ENCODE measurements at places on chromosomes 4 and X.

DNA sequence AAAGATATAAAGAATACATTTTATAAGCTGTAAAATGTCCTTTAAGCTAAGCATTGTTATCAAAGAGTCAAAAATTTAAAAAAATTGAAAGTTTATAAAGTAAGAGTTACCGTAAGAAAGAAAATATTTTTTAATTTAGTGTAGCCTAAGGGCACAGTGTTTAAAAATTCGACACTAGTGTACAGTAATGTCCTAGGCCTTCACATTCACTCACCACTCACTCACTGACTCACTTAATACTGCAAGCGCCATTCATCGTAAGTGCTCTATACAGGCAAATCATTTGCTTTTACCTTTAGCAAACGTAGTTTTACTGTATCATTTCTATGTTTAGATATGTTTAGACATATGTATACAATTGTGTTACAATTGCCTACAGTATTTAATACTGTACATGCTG is 20.2 kb downstream of the GLRA3 start:
- DNase-seq, result no peak

DNA sequence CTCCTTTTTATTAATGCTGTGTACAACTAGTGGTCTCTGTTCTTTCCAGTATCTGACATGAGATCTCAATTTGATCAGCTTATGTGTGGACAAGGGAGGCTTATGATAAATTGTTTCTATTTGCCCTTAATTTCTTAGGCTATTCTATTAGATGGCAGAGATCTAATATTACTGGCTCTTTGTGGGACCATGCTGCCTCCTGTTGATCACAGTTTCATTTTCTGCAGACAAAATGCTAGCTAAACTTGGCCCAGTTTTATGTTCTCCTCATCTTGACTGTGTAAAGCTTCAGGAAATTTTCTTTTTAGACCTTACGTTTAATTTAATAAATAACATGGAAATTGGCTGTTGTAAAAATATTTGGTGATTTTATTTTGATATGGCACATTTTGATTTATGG is 627.1 kb upstream of the AADAT start:
- DNase-seq, result no peak

GRCh38 chr4:98794565-98795205 is 134.2 kb downstream of the EIF4E start:
- no peak for DNase-seq

DNA sequence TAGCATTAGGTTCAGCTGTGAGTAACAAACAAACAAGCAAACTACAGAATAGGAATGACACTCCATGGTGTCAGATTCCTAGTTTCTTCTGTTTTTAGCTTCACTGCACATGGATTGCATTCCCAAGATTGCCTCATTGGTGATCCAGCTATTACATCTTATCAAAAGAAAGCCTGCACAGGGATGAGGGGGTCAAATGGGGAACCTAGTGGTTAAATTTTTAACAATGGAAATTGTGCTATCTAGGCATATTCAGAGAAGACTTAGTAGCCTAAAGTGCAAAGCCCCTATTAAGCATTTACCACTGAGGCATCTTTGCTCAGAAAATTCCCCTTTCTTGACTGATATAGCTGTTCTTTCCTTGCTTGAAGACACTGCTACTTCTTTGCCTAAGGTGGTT is 3.9 kb upstream of the TTC29 start:
- DNase-seq, result no peak

DNA sequence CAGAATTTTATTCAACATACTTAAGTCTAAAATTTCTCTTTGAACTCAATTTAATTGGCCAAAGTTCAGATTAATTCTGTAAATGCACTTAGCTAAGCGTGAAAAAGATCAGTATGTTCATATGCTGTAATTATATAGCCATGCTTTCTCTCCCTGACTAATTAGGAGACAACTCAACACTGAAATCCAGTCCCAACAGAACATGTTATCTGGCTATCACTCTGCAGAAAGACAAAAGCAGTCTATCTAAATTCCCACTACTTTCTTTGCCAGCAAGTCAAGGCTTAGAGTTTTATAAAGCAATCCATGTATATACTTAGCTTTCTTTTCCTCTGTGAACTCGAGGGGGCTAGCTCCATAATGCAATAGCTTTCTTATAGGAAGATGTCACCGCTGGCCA is 16.0 kb upstream of the USP46 start:
- DNase-seq, result no peak

- DNase-seq, result no peak
These were observed 2.7 kb upstream of the HCCS start for GRCh38 chrX:11108253-11108941.

GRCh38 chr4:11876104-11876503 is 447.4 kb upstream of the HS3ST1 start:
- DNase-seq, result no peak

DNA sequence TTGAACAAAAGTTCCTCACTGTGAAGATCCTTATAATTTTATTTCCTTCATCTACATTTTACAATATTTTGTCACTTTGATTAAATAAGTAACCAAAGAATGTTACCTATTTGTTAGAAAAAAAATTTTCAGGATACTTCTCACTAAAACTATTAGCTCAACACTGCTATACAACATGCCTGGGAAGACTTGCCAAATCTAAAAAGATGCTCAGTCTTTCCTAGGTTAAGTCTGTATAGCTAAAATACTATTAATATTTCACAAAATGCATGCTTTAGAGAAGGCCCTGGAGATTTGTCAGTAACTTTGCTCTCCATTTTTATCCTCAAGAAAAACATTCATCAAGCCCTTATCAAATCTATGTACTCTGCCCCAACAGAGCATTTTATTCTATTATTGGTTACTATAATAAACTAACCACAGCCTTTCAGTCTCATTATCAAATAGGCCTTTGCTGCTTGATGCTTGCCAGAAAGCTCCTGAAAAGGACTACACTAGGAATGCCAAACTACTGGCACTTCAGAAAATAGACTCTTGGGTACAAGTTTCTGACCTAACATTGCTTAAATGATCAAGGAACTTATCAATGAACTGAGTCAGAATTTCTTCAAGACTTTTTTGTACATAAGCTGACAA is 17.7 kb downstream of the NEK1 start:
- no peak for DNase-seq

DNA sequence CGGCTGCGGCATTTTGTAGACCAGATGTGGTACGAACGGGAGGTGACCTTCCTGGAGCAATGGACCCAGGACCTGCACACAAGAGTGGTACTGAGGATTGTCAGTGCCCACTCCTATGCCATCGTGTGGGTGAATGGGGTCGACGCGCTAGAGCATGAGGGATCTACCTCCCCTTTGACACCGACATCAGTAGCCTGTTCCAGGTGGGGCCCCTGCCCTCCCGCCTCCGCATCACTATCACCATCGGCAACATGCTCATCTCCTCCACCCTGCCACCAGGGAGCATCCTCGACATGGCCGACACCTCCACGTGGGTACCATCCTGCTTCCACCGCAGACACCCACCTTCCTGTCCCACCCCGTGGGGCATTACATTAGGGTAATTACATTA is 46.2 kb downstream of the SMARCA5 start:
- no peak for DNase-seq

DNA sequence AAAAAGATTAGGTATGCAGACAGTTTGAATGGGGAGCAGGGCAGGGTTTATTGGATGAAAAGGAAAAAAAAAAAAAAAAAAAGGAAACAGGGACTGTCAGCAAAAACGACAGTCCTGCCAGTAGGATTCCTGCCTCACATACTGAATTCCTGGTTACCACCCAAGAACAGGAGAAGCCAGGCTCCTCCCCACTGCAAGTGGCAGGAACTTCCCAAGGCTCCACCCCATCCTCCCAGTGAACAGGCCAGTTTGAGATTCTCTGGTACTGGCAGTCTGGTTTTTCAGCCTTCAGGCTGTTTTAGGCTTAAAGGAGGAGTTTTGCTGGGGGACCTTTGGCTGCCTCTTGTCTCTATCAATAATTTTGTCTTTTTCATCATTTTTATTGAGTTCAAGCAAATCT is 360.0 kb upstream of the CXorf51A start:
- DNase-seq, result no peak

DNA sequence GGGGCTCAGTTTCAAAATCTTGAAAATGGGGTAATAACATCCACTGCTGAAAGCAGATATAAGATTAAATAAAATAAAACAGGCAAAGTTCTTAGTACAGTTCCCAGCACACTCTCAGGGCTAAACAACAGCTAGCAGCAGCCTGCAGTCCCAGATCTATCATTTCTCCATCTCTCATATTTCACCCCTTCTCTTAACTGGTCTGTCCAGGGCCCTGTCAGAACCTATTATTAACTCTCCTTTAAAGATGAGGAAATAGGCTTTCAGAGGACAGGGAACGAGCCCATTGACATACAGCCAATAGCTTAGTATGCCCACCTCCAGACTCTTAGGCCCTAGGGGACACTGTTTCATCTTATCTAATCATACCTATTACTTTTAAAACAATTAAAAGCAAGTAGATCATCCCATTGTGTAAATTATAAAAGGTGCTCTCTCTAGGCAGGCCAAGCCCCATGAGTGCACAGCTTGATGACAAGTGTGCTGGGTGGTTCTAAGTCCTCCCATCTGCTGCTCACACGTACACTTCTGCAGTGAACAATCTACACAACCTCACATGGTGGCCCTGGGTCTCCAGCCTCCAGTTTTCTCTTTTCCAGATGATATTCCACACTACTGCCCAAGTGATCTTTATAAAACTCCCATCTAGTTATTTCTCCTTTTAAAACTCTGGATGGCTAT is 119.0 kb downstream of the APBB2 start:
- DNase-seq, result no peak

DNA sequence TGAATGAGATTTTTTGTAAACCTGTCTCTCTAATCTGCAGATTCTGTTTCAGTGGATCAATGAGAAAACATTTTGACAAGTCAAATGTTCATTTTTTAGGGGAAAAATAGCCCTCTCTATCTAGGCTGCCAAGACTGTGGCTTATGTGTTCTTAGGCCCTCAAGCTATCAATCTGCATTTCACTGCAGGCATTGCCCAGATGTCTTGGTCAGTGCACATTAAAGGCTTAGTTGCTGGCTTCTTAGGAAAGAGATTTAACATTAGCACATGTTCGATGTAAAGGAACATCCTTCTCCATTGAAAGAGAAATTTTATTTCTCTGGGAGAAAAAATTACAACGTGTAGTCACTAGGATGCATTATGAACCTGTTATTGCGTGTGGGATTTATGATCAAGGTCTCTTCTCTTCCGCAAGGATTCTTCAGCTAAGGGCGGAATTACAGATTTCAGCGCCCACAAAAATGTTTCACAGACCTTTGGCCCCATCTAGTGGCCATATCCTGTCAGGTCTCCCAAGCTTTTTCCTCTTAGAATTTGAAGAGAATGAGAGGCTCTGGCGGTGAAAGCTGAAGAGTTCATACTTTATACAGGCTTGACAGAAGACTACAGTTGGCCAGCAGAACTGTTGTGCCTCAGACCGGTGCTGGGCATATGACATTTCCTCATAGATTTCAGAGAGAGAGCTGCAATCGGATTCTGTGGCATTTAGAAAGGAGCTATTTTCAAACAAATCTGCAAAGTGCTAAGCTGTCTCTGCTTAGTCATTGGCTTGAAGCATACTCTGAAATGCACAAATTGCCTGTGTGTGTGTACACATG is 144.6 kb upstream of the NOCT start:
- no peak for DNase-seq

DNA sequence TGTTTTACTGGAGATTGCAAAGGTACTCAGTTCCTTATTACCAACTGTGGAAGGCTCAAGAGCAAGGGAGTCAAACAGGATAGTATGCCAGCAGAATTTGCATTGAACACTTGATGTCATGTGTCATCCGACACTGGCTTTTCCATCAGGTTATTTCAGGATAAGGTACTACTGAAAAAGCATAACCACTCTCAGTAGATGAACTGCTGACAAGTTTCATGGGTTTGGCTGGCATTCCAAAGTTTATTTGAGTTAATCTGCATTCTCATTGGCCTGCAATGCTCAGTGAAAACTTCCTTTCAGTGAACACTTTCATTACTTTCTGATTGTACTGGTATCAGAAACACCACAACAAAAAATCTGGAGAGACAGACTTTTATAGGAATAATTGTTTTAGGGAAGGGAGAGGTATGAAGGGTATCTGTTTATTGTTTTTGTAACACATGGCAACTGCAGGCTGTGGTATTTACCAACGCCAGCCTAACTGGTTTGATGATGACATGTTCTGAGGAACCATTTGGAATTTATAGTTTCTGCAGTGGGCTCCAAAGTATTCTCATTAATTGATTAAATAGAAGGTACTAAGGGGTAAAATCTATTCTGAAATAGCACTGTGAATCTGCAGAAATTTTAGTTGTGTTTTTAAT is 345.7 kb upstream of the NR3C2 start:
- DNase-seq, result no peak

DNA sequence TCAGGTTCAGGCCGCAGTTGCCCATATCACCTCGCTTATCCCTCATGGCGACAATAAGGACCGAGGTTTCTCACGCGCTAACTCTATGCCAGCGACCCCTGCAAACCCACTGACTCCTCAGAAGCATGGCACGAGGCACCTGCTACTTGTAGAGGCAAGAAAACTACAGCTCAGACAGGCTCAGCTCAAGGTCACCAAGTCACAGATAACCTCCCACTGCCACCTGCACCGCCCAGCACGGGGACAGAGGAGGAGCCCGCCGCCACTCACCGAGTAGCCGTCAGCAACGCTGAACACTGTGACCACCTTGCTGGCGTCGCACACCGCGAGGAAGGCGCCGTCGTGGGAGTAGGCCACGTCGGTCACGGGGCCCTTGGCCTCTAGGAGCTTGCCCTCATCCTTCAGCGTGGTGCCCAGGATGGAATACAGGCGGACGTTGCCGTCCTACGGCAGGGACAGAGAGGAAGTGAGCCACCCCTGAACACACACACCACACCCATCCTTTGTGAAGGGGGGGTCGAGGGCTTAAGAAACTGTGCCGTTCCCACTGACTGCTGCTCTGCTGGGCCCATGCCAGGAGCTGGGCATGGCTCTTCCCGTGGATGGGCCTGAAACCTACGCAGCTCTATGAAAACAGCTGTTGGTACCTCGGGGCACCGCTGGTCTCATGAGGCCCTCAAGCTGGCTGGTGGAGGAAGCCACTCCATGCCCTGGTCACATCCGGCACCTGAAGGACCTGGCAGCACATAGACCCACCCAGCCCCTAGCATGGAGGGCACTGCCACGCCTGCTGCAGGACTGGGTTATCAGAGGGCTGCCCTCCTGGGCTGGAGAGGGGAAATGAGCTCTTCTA is 38.9 kb downstream of the WDR1 start:
- no peak for DNase-seq

- no peak for DNase-seq
These were observed 29.8 kb upstream of the SH3D19 start for GRCh38 chr4:151355155-151355554.

- no peak for DNase-seq
These were observed 9.9 kb upstream of the ANAPC4 start for GRCh38 chr4:25367004-25367621.

DNA sequence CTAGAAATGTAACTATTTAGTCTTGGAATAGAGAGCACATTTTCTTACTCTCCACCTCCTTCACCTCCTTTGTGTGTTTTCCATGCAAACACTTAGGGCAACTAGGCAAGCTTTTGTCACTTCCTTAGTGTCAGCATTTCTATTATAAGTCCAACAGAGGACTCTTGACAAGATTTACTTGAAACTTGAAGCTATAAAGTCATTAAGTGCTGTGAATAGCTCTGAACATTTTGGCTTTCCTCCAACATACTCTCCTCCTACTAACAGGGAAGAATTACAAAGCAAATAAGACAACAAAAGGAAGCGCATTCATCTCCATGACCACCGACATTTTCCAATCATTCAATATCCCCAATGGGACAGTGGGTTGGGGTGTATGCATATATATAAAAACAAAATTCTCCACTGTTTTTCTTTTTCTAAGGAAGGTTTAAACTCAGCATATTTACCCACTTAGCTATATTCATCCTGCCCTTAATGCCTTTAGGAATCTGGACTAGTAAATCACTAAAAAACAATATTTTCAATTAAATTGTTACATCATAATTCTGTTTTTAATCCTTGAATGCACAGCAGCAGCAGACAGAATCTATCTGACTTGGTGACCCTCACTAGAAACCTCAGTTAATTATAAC is 264.6 kb downstream of the SNCA start:
- no peak for DNase-seq

All from activated T-helper 1 cell treated with anti-CD3 and anti-CD28 coated beads, Interleukin-2, amount 50 U/mL, for 16 hours (primary cell).